Left ventricle myocardium superior (tissue), 1 donor: ENCODE measurements at places on chromosomes 1 and 21. TPM values are rescaled to one million over a fixed set of nuclear protein-coding genes. Genes with fewer than 3 reads are reported as not detected.

DNA sequence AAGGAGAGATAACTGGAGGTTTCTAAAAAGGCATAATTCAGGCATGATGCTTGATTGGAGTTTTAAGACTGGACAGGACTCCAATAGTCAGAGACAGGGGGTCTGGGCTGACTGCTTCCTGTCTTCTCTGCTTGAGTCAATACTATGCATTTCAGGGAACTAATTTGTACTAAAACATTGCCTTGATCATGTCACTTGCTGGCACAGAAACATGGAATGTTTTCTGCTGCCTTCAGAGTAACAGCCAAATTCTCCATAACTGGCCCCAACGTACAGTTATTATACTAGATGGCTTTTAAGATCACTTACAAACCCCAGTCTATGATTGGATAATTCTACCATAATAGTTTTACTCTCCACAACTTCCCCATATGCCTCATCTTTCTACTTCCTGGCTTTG, 247.0 kb downstream of the DNM3 start:
- DNase-seq = no peak

DNA sequence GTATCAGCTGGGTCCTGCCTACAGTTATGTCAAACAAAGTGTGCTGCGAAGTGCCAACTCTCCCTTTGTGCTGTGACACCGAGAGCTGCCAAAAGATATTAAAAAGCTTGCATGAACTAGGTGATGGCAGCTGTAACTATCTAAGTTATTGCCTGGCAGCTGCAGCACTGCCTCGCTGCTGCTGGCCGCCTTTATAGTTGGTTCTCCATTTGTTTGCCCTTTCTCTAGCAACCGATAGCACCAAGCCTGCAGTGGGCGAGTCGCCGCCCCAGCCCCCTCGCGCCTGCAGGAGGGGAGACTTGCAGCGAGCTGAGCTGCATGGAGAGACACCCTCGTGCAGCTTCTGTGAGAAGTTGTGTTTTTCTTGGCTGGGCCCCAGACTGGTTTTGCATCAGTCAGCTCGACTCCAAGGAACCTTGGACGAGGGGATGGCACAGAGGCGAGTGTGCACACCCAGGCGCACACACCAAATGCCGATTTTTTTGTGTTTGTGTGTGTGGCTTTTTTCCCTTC, 330.6 kb downstream of the RPS6KC1 start:
- peak; percentile 71 for DNase-seq

GRCh38 chr1:235939480-235939775, 72.7 kb upstream of the LYST start:
- no peak for DNase-seq

The SYPL2 gene
- 30.4 TPM for total RNA-seq

The FAM131C gene
- 3.7 TPM for total RNA-seq
